ENCODE measurements at places on chromosomes 2 and 18.

DNA sequence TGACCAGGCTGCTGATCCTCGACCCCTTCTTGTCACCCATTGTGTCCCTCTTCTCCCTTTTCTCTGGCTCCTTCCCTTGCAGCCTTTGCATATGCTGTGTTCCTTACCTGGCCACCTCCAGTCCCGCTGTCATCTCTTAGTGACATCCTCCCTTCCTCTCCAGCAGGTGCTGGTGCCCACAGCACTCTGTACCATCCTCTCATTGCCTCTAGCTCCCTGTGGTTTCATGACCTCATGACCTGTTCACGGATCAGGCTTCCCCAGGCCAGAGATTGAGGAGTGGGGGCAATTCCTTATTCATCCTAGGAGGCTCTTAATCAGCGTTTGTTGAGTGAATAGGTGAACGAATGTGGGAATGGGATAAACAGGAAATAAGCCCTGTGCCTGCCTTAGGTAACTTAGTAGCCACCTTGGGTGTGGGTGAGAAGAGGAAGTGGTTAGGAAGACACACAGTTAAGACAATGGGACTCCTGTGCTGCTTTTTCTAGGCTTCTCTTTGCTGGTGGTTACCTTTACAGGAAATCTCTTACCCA is 35.5 kb downstream of the ITGA6 start:
- DNase-seq: no peak

- no peak for DNase-seq
These were observed 34.3 kb downstream of the DSG4 start for GRCh38 chr18:31410716-31411483.

DNA sequence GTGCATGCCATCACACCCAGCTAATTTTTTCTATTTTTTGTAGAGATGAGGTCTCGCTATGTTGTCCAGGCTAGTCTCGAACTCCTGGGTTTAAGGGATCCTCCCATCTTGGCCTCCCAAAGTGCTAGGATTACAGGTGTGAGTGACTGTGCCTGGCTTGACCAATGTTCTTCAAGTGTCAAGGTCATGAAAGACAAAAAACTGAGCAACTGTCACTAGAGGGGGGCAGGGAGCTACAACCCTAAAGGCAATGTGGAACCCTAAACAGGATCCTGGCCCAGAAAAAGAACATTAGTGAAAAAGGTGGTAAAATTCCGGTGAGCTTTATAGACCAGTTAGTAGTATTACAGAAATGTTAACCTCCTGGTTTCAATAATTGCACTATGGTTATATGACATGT is 7.3 kb downstream of the MYO5B start:
- no peak for DNase-seq

DNA sequence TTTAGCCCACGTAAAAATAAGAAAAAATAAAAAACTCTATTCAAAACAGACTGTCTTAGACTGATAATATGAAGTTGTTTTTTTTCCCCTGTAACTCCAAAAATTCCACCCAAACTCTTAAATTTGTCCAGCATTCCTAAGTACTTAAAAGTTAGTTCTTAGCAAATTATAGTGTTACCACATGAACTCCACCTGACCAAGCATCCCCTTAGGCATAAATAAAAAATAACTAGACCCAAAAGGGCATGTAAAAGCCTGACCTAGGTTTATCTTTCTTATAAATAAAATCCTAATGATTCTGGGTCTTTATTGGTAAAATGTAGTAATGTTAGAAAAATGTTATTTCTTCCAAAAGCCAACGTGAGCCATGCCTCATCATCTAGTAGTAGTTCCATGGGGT is 54.3 kb downstream of the TTC21B start:
- DNase-seq: no peak

GRCh38 chr2:46446871-46447568 is 32.3 kb upstream of the TMEM247 start:
- no peak for DNase-seq

- DNase-seq: no peak
These were observed 27.8 kb upstream of the ID2 start for GRCh38 chr2:8654041-8654440.

Measured in activated T-cell treated with anti-CD3 and anti-CD28 coated beads for 48 hours (primary cell).